ENCODE measurements at places on chromosomes 11 and 22.

GRCh38 chr11:116384407-116384806, 388.4 kb downstream of the BUD13 start:
- H3K4me1 ChIP-seq, result no peaks in the 10 kb centered on the region
- H3K27ac ChIP-seq, result no peak overlapping the region
- DNase-seq, result no peak
- H3K27me3 ChIP-seq, result peaks cover 3% of the 10 kb centered on the region
- no peak overlapping the region for H3K4me3 ChIP-seq
- H3K36me3 ChIP-seq, result no peaks in the 10 kb centered on the region

- H3K4me1 ChIP-seq, result no peaks in the 10 kb centered on the region
- DNase-seq, result no peak
- H3K36me3 ChIP-seq, result no peaks in the 10 kb centered on the region
- H3K27me3 ChIP-seq, result no peaks in the 10 kb centered on the region
- no peak overlapping the region for H3K4me3 ChIP-seq
These were observed 47.6 kb downstream of the MOB2 start for GRCh38 chr11:1438967-1439330.

DNA sequence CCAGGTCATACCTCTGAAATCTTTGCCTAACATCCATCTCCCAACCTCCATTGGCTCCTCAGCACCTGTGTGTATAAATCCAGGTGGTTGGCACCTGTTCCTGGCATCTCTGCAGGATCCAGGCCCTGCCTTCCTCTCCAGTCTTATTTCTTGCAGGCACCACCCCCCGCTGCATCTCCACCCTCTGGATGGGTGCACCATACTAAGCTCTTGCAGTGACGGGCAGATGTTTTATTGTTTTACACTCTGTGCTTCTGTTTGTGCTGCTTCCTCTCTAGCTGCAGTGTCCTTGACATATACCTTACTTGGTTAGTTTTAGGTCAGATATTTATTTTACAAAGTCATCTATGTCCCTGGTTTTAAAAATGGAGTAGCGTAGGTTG, 102.6 kb downstream of the TBC1D22A start:
- DNase-seq, result no peak
- H3K27me3 ChIP-seq, result no peaks in the 10 kb centered on the region
- no peak overlapping the region for H3K27ac ChIP-seq
- H3K4me3 ChIP-seq, result no peak overlapping the region
- H3K36me3 ChIP-seq, result peaks cover 3% of the 10 kb centered on the region

DNA sequence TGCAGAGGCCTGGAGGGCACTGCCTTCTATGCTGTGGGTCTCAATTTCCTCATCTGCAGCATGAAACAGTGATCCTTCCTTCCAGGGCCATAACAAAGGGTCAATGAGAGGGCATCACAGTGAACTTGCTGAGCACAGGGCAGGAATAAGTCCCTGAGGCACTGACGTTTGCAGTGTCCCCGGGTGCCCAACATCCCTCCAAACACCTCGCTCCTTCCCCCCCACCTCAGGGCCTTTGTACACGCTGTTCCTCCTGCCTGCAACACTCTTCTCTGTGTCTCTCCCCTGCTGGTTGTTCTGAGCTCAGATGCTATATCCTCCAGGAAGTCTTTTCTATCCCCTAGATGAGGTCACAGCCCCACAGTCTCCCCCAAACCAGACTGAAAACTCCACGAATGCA, 59.7 kb upstream of the TCF20 start:
- H3K27me3 ChIP-seq, result no peaks in the 10 kb centered on the region
- H3K36me3 ChIP-seq, result no peaks in the 10 kb centered on the region
- no peak for DNase-seq

GRCh38 chr11:115911613-115912346, 407.6 kb upstream of the CADM1 start:
- DNase-seq, result no peak
- no peaks in the 10 kb centered on the region for H3K36me3 ChIP-seq
- no peak overlapping the region for H3K27ac ChIP-seq
- no peaks in the 10 kb centered on the region for H3K4me1 ChIP-seq
- H3K4me3 ChIP-seq, result no peak overlapping the region

DNA sequence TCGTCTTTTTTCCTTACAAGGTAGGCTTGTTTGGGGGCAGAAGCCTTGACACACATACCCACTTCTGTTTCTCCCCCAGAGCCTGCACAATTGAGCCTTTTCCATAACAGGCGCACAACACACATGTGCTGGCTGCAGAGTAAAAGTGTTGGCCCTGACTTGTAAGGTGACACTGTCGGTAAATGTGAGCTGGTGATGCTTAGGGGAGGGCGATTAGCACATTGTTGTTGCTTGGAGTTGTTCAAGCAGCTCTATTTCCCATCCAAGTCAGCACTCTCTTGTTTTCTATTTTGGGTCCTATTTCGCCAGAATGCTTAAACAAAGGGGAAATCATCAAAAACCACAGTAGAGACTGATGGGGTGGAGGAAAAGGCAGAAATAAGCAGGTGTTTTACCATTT, 51.9 kb upstream of the PTPRJ start:
- H3K27me3 ChIP-seq, result no peaks in the 10 kb centered on the region
- no peak for DNase-seq
- no peak overlapping the region for H3K4me3 ChIP-seq
- no peaks in the 10 kb centered on the region for H3K36me3 ChIP-seq

GRCh38 chr22:46828323-46828900, 66.0 kb downstream of the TBC1D22A start:
- H3K36me3 ChIP-seq, result peaks cover 43% of the 10 kb centered on the region
- no peak for DNase-seq
- H3K4me3 ChIP-seq, result no peak overlapping the region
- H3K27ac ChIP-seq, result no peak overlapping the region
- no peaks in the 10 kb centered on the region for H3K4me1 ChIP-seq

DNA sequence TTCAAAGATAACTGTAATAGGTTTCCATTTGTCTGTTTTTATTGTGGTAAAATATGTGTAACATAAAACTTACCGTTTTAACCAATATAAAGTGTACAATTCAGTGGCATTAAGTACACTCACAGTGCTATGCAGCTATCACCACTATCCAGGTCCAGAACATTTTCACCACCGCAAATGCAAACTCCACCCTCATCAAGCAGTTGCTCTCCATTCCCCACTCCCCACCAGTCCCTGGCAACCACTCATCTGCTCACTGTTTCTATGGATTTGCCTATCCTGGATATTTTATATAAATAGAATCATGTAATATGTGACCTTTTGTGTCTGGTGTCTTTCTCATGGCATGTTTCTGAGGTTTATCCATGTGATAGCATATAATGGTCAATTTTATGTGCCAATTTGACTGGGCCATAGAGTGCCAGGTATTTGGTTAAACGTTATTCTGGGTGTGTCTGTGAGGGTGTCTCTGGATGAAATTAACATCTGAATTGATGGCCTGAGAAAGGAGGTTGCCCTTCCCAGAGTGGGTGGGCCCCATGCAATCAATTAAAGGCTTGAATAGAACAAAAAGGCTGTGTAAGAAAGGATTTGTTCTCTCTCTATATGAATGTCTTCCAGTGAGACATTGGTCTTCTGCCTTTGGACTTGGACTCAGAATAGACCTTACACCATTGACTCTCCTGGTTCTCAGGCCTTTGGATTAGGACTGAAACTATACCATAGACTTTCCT, 17.2 kb upstream of the SMCO4 start:
- no peak overlapping the region for H3K4me3 ChIP-seq
- no peaks in the 10 kb centered on the region for H3K36me3 ChIP-seq
- no peaks in the 10 kb centered on the region for H3K4me1 ChIP-seq
- H3K27me3 ChIP-seq, result peaks cover 5% of the 10 kb centered on the region
- no peak overlapping the region for H3K27ac ChIP-seq

DNA sequence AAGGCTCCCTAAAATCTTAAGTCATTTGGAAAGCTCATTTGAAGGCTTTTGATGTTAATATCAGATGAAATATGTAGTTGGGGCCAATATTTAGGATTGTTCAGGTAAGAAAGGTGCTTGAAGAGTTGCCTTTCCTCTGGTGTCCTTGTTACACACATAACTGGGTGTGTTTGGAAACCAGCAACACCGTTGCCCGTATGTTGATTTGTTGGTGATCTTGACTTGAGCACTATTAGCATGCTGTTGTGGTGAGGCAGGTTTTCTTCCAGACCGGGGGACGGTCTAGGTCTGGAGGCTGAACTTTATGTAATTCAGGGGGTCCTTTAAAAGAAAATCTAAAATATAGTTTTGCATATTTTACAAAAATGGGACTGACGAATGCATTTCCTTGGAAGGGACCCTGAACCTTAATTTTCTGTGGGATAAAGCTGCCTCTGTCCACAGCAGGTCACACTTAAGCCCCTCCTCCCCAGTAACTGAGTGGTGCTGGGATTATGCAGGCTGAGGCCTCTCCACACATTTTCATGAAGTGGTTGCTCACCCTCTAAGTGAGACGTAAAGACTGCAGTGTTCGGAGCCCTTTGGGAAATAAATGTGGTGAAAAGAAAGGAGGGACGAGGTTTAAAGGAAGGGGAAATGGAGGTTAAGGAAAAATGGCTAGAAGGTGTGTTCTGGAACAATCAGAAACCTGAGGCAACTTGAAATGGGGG, 1.8 kb downstream of the YWHAH start:
- peak overlapping the region; percentile 96 for H3K27ac ChIP-seq
- no peaks in the 10 kb centered on the region for H3K27me3 ChIP-seq
- H3K36me3 ChIP-seq, result peaks cover 60% of the 10 kb centered on the region
- peaks cover 40% of the 10 kb centered on the region for H3K4me1 ChIP-seq
- DNase-seq, result no peak

GRCh38 chr11:86753459-86753858, 46.9 kb upstream of the PRSS23 start:
- DNase-seq, result no peak
- no peak overlapping the region for H3K4me3 ChIP-seq
- H3K4me1 ChIP-seq, result no peaks in the 10 kb centered on the region
- peaks cover 3% of the 10 kb centered on the region for H3K27me3 ChIP-seq

DNA sequence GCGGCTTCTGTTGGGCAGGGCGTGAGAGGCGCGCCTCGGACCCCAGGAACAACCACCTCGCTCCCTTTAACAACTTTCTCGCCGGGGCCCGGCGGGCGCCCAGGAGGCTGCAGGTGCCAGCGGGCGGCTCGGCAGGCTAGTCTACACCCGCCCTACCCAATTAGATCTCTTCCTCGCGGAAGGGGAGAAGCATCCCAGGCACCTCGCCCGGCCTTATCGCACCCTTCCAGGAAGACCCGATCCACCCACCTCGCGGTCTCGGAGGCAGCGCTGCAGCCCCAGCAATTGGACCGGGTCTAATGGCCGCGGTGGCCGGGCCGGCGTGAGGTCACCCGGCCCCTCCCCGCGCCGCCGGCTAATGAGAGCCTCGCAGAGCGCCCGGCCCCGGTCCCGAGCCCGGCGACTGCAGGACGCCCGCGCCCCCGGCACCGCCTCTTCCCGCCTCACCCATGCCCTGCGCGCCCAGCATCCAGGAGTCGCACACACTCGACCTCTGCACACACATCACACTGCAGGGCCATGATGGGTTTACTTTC, at the start of gene PLAAT3:
TSS of gene PLAAT3 (minus strand) at position 298 of the 536 bp plus-strand sequence. CDS start 419 bp downstream, outside the sequence.
- H3K27me3 ChIP-seq, result no peaks in the 10 kb centered on the region
- no peak for DNase-seq
- no peak within 1 kb of the TSS for H3K27ac ChIP-seq
- no peaks in the 10 kb centered on the region for H3K4me1 ChIP-seq
- H3K36me3 ChIP-seq, result no peaks in the 10 kb centered on the region

DNA sequence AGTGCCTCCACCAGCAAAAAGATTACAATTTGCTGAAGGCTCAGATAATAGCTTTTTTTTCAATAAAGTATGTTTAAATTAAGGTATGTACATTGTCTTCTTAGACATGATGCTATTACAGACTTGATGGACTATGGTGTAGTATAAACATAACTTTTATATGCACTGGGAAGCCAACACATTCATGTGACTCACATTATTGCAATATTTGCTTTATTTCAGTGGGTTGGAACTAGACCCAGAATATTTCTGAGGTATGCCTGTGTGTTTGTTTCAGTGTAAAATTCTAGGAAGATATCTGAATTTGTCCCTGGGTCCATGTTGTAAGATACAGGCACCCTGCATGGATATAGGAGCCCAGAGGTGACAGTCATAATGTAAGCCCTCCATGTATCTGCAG, 120.0 kb upstream of the BDNF start:
- H3K4me1 ChIP-seq, result no peaks in the 10 kb centered on the region
- no peak for DNase-seq
- H3K4me3 ChIP-seq, result no peak overlapping the region
- H3K36me3 ChIP-seq, result no peaks in the 10 kb centered on the region

DNA sequence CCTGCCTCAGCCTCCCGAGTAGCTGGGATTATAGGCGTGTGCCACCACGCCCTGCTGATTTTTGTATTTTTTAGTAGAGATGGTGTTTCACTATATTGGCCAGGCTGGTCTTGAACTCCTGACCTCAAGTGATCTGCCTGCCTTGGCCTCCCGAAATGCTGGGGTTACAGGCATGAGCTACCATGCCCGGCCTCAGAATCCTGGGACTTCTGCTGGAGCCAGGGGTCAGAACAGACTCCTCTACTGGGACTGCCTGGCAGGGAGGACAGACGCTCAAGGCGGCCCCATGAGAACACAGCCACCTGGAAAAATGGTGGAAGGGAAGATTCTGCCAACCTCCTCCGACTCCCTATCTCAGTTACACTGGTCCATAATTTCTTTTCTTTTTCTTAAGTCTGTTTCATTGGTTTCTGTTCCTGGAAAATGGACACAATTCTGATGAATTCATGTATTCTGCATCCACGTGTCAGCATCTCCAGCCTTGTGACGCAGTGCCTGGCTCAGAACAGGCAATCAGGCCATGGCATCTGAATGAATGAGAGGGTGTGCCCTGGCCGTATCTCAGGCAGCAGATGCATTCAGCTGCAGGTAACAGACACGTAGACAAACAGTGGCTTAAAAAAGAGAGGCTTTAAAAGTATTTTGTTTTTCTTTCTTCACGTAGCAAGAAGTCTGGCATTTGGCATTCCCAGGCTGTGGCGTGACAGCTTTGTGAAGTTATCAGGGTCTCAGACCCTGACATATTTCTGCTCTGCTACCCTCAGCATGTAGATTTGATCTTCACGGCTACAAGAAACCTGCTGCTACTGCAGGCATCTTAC, 4.8 kb downstream of the SMIM38 start:
- no peak overlapping the region for H3K4me3 ChIP-seq
- no peaks in the 10 kb centered on the region for H3K4me1 ChIP-seq
- DNase-seq, result no peak
- H3K36me3 ChIP-seq, result no peaks in the 10 kb centered on the region
- H3K27me3 ChIP-seq, result peaks cover 4% of the 10 kb centered on the region

DNA sequence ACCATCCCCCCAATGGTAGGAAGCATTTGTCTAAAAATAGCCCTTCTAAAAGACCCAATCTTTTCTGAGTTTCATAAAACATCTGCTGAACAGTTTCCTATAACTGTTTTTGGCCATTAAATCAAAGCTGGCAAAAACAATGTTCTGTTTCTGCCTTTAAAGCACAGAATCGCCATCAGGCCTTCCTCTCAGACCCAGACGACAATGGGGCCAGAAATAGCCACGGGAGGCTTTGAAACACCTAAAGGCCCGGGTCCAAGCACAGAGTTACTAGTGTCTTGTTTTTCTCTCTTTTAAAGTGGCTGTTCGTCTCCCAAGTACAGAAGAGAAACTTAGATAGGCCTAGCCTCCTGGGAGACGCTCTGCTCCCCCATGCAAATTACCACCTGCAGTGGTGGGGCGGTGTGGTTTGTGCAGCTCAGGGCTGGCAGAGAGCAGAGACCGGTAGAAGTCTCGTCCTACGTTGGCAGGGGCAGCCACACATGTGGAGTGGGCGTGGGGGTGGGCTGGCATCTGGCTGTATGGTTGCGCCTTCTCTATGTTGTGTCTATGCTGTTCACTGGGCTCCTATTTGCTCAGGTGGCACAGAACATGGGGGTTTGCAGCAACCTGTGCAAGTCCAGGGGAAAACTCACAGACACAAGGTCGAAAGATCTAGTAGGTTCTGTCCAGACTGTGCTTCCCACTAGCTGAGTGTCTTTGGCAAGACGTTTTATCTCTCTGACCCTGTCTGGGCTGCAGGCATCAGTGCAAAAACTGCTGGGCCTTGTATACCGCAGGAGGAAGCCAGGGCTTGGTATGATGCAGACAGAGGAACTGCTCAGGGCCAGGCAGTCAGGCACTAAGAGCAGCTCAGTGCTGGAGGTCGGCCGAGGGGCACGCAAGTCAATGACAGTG, 23.6 kb upstream of the ETS1 start:
- DNase-seq, result peak; percentile 97
- H3K27me3 ChIP-seq, result no peaks in the 10 kb centered on the region
- peak overlapping the region; percentile 93 for H3K27ac ChIP-seq
